ENCODE measurements at places on chromosomes 16 and 17.

GRCh38 chr16:59905606-59906005 is 1171.5 kb upstream of the GOT2 start:
- no peak for DNase-seq

DNA sequence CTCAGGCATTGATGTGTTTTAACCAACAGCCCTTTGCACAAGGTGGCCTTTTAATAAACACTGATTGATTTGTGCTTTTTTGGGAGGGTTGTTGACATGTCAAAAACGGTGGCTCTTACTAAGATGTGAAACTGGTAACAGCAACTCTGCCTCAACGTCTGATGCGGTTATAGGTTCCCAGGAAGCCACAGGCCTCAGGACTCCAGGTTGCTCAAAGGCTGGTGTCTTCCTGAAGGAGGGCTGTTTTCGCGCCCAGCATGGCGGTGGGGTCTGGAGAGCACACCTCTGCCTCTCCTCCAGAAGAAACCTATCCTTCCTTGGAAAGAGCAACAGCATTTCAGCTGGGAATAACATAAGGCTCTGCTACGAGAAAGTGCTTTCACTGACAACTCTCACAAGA is 187.5 kb downstream of the IRF8 start:
- DNase-seq: no peak

DNA sequence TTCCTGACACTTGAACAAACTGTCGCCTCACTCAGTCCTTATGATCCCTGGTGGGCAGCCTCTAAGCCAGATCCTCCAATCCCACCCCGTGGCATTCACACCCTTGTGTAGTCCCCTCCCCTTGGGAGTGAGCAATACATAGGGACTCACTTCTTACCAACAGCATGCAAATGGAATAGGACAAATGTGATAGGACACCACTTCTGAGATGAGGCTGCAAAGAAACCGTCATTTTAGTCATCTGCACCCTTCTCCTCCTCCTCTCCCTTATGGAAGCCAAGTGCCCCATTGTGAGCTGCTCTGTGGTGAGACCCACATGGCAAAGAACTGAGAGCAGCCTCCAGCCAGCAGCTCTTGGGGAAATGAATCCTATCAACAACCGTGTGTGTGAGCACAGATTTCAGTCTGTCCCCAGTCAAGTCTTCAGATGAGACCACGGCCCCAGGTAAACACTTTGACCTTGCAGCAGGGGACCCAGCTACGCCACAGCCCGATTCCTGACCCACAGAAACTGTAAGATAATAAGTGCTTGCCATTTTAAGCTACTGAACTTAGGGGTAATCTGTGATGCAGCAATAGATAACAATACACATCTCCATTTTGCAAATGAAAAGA is 46.9 kb downstream of the ZFHX3 start:
- no peak for DNase-seq

DNA sequence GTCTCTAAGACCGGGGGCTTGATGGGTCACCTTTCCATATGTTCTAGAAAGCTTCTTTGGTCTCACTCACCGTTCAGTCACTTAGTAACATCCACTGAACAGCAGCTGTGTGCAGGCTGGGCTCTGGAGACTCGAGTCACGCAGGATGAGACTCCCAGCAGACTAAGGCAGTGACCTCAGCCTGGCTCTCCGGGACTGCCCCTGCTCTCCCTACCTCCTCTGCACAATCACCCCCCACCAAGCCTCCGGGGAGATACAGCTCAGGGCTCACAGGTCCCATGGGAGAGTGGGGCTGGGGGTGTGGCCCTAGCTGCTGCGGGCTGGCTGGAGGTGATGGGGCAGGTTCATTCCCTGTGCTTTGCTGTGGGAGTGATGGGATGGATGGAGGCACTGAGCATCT is 14.1 kb downstream of the FLYWCH2 start:
- DNase-seq: no peak

DNA sequence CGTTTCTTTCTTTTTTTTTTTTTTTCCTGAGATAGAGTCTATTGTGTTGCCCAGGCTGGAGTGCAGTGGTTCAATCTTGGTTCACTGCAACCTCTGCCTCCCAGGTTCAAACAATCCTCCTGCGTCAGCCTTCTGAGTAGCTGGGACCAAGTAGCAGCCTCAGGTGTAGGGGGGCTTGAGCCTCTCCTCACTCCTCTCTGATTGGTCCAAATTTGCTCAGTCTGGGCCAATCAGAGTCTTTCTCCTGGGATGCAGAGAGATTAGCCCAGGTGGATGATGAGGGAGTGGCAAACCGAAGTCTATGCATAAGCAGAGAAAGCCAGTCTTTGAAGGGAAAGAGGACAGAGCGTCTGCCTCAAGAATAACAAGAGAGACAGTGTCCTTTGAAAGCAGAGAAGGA is 99.0 kb downstream of the BMERB1 start:
- DNase-seq: no peak

GRCh38 chr17:180381-181244 is 837 bp downstream of the DOC2B start:
- no peak for DNase-seq

GRCh38 chr17:11997972-11998233 is 628 bp upstream of the ZNF18 start:
- no peak for DNase-seq

- DNase-seq: no peak
These were observed 194.9 kb downstream of the MSI2 start for GRCh38 chr17:57451191-57451590.

DNA sequence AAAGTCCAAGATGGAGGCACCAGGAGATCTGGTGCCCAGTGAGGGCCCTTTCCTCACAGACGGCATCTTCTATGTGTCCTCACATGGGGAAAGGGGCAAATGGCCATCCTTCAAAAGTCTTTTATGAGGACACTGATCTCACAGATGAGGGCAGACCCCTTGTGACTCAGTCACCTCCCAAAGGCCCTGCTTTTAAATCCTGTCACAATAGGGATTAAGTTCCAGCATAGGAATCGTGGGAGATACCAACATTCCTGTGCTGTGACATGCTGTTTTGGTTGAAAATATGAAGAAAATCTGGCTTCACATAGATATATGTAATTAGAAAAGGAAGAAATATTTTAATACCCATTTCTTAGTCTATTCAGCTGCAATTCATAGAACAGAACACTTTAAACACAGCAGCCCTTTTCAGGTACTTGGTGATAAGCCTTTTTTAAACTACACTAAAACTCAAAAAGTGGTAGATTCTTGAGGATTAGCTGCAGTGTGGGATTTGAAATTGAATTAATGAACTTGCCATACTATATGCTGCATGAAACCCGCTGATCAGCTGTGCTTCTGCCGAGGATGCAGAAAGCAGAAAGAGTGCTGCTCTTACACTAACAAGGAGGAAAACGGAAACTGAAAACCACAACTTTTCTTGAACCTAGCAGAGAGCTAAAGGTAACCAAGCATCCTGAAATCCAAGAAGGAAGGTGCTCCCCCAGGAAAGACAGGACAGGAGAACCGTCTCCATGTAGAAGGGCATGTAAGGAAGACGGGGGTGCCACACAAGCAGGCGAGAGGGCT is 32.7 kb downstream of the VPS53 start:
- no peak for DNase-seq

- DNase-seq: no peak
These were observed 2.1 kb downstream of the CASKIN1 start for GRCh38 chr16:2194166-2194834.

DNA sequence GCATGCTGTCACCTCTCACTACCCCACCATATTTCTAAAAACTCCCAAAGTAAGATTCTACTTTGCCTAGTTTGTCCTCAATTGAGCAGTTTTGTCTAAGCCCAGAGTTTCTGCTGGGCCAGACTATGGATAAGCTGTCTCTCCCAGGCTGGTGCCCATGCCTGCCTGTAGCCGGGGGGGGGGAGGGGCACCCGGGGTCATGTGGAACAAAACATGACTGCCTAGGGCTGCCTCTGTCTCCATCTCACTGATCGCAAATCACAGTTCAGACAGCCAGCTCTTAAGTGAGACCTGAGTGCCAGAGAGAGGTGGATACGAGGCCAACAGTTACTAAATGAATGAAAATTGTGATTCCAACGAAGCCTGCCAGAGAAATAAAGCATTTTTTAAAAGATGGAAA is 78.8 kb upstream of the RPRML start:
- DNase-seq: no peak

GRCh38 chr17:5198472-5198871 is 6.8 kb upstream of the ZNF594 start:
- DNase-seq: no peak

DNA sequence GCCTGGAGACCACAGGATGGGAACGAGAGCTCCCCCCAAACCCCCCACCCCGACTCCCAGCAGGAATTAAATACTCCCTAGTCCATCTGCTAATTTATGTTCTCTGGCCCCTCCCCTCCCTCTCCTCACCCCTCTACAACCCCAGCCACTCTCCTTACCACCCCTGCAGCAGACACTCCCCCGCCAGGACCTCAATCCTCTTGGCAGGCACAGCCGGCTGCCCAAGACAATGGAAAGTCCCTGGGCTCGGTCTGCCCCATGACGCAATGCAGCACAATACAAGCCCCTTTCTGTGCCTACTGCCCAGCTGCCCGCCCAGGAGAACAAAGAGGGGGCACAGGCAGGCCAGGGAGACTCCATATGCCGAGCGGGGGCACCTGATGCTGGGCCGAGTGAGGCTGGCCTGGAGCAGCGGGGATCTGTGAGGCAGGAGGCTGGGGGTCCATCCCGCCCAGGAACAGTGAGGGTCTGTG is 30.3 kb upstream of the CDC42EP4 start:
- DNase-seq: no peak

GRCh38 chr16:1972490-1972877 is 631 bp downstream of the TBL3 start:
- DNase-seq: no peak

DNA sequence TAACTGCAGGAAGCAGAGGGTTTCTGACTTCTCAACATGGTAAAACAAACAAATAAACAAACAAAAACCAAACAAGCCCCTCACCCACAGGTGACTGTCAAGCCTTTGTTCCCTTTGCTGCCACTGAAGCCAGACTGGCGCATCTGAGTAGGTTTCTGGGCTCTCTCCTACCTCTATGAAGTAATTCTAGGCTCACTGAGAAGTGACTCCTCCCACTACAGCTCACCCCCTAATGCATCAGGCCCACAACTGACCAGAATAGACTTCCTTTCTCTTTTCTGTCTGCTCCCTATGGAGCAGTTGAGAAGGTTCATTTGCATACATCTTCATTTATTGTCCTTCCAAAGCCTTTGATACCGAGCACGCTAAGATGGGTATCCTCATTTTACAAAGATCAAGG is 77.0 kb upstream of the CCL2 start:
- no peak for DNase-seq

GRCh38 chr17:79930062-79930876 is 91.0 kb upstream of the CBX4 start:
- DNase-seq: no peak

DNA sequence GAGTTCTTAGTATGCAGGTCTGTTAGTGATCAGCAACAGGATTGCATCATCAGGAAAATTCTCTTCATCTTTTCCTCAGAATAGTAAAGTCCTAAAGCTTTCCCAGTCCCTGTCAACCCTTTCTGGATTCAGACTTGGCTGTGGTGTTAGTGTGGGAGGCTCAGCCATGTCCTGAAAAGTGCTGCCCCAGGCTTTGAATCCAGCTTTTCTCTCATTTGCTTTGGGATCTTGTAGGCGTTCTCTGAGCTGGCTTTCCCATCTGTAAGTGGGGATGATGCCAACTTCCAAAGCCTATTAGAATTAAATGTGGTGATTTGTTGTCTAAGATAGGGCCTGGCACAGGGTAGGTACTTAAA is 3.0 kb downstream of the ALKBH5 start:
- no peak for DNase-seq

- DNase-seq: no peak
These were observed 58.7 kb downstream of the DYNLRB2 start for GRCh38 chr16:80599466-80599865.

DNA sequence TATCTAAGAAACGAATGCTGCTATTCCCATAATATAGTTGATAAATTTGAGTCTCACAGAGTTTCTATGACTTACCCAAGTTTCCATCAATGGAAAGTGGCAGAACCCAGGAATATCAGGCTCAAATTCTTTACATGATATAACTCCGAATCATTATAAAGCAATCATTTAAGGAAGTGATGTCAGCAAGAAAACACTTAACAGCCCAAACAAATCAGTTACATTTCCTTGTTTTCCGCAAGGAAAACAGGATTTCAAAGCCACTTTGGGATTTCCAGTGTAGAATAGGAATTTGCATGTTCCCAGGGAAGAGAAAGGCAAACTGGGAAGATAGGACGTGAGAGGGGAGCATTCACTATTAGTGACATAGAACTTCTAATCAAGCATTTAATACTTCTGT is 311.4 kb upstream of the GOT2 start:
- no peak for DNase-seq

DNA sequence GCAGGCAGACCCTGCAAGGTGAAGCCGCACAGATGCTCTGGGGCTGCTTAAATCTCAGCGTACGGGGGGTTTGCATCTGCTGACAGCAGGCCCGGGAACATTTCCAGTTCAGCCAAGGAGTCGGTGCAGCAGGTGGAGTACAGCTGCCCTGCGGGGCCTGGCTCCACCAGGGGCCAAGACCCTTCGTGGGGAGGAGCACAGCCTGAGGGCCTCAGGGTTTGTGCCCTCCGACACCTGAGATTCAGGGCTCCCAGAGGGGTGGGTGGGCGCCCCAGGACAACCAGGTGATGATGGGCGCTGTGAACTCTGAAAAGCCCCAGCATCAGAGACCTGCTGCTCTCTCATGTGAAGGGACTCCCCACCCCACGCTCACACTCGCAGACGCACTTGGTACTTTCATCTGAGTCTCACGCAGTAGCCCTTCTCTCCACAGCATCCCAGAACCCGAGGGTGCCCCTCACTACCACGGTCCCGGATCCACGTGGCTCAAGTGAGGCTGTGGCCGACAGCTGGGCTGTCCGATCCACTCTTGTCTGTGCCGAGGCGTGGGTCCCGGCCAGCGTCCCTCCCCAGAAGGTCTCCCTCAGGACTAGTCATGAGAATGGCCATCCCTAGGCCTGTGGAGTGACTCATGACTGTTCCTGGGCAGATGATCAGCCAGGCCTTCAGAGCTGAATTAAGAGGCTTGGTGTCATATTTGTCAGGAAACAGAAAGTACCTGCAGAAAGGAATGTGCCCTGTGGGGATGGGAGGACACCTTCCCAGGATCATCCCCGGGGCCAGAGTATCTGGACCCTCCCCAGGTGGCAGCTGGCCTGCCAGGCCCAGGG is 29.6 kb downstream of the ACSF3 start:
- DNase-seq: no peak
